ENCODE measurements at places on chromosomes 2 and 18.

DNA sequence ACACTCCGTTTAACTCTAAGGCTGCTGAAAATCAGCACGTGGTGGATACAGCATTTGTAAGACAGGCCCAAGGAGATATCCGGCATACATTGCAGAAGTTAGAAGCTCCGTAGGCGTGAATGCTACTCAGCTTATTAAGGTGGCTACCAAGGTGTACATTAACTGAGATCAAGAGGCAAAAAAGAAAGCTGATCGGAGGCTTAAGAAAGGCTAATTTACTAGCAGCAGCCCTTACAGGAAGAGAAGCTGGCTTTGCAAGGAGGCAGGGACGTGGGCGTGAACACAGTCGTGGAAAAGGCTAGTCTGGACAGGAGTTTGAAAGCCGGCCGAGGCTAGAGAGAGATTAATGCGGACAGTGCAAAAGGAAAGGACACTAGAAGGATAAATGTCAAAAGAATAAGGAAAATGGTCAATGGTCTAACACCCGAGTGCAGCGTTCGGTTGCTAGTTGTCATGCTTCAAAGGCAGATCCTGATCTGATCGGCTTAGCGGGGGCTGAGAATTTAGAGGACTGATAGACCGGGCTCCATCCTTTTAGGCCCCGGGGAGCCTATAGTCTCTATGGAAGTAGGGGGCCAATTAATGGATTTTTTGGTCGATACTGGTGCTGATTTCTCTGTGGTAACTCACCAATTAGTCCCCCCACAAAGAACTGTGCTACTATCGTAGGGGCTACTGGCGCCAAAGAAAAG lies 45.6 kb upstream of the SELENOI start:
- DNase-seq = no peak

- no peak for DNase-seq
These were observed 11.0 kb downstream of the TTN start for GRCh38 chr2:178796079-178796677.

GRCh38 chr2:19461504-19462255 lies 103.3 kb upstream of the OSR1 start:
- DNase-seq = no peak

- DNase-seq = no peak
These were observed 104.6 kb downstream of the RTN4 start for GRCh38 chr2:54945391-54946219.

DNA sequence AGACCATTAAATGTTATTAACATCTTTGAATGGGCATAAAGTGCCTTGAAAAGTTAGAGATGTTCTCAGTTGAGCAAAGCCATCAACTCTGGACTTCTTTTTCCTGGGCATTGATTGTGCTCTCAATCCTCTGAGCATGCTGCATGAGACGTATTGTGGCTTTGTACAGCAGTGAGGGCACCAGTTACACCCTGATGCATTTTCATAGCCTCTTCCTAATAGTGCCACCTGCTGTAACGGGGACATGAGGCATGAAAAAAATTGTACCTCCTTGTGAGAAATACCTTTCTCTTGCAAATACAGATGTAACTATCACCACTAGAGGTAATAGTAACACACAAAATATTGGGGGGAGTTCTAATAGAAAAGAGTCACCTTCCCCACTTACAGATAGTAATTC lies 697.5 kb downstream of the TMEM182 start:
- DNase-seq = no peak

DNA sequence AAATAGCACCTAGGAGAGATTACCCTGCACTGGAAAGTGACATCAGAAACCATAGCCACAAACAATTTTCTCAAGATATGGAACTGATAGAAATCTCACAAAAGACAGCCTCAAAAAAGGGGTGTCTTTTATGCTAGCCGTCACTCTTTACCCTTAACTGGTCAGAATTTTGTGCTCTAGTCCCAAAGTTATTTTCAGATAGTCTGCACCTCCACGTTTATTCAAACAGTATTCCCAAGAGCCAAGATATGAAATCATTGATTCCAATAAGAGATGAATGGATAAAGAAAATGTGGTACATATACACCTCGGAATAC lies 23.5 kb upstream of the PMAIP1 start:
- no peak for DNase-seq

- no peak for DNase-seq
These were observed 1607.8 kb upstream of the PIK3C3 start for GRCh38 chr18:40347261-40347660.

All from mesenteric fat pad (tissue), 1 donor.